Stimulated activated CD8-positive, alpha-beta memory T cell treated with anti-CD3 and anti-CD28 coated beads, Interleukin-7, amount 100 ng/mL, for 24 hours (primary cell): ENCODE measurements at places on chromosomes 4 and X.

- DNase-seq: no peak
Measured at GRCh38 chrX:68594769-68595168, 52.7 kb upstream of the STARD8 start.

DNA sequence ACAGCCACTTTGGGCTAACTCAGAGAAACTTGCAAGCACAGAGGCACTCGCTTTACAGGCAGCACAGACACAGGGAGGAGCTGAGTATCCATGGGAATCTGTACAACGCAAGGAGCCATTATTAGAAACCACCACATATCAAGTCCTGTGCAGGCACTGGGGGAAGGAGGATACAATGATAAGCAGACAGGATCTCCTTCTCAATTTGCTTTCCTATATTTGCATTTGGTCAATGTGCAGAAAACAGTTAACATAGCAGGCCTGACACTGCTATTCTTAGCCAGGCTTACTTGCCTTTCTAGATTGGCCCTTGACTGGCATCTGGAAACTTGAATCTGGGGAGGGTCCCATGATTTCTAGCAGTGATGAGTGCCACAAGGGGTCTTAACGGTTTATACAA is 65.8 kb downstream of the TEC start:
- DNase-seq: no peak

- no peak for DNase-seq
Measured at GRCh38 chrX:74510401-74510800, 89.1 kb downstream of the SLC16A2 start.

GRCh38 chrX:102491766-102492165 is 20.2 kb upstream of the TCP11X2 start:
- no peak for DNase-seq

DNA sequence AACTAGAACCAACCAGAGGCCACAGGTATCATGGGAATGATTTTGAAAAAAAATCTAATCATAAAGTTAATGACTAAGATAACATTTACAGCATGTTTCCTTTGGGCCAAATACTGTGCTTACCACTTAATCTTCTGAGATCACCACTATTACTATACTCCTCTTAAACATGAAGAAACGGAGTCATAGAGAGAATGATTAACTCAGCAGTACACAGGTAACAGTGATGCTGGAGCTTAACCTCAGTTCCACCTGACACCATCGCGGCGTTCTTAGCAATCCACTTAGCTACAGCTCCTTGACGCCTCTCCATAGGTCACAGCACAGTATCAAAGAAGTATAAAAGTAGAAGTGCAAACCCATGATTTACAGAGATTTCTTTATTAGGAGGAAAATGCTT is 592.6 kb upstream of the SLIT2 start:
- DNase-seq: no peak

GRCh38 chrX:115409551-115409950 is 120.0 kb downstream of the LUZP4 start:
- no peak for DNase-seq

- DNase-seq: no peak
Measured at GRCh38 chr4:80540785-80541469, 205.4 kb downstream of the CFAP299 start.

- no peak for DNase-seq
Measured at GRCh38 chr4:95839891-95840290, at the start of gene PDHA2. TSS of gene PDHA2 (plus strand) at chr4:95840093. CDS start at chr4:95840151, 58 bp downstream.

- DNase-seq: no peak
Measured at GRCh38 chrX:66892004-66892403, 253.1 kb upstream of the EDA2R start.

DNA sequence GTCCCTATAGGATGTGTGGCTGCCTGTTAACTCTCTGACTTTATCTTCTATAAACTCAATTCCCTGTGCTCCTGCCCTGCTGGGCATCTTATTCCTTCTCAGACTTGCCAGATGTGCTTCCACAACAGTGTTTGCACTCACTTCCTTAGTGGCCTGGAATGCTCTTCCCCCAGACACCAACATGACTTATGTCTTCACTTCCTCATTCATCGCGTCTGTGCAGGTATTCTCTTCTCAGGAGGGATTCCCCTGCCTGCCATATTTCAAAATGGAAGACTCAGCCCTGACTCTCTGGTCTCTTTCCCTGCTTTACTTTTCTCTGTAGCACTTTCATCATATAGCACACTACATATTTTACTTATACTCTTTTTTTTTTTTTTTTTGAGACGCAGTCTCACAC is 344.0 kb downstream of the CENPC start:
- DNase-seq: no peak

- DNase-seq: no peak
Measured at GRCh38 chr4:74583757-74584156, 138.8 kb downstream of the AREG start.

GRCh38 chr4:16524406-16524805 is 298.1 kb upstream of the TAPT1 start:
- DNase-seq: no peak

DNA sequence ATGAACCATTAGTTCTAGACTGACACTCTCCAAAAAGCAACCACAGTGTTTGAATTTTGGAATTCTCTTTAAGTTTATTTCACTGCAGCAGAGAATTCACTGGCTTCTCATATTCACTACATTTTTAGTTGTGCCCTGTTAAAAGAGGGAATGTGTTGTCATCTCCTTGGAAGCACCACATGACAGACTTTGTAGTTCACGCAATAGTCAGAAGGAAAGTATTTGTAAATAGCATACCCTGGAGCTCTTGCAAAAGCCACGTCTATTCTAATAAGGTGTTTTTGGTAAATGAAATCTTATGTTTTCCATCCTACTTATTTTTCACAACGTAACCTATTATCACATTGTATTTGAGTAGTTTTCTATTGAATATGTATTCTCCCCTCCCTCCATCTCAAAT is 25.8 kb downstream of the DOCK11 start:
- DNase-seq: no peak

- no peak for DNase-seq
Measured at GRCh38 chr4:96729641-96730040, 889.7 kb downstream of the PDHA2 start.

DNA sequence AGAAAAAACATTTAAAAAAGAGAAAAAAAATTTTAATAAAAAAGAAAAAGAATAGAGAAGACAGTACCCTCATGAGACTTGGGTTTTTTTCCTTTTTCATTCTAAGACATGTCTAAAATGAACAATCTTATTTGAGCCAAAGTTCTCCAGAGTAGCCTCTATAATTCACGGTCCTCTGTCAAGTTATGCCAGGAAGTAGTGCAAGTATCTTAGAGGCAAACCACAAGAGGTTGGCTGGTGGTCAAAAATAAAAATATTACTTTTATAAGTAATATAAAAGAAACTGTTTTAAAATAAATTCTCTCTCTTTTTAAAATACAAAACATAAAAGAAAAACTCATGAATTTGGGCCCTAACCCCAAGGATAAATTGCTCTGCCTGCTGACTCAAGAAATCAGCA is 26.5 kb downstream of the HNRNPDL start:
- DNase-seq: no peak

- no peak for DNase-seq
Measured at GRCh38 chr4:139732991-139733570, 67.5 kb downstream of the MGST2 start.

DNA sequence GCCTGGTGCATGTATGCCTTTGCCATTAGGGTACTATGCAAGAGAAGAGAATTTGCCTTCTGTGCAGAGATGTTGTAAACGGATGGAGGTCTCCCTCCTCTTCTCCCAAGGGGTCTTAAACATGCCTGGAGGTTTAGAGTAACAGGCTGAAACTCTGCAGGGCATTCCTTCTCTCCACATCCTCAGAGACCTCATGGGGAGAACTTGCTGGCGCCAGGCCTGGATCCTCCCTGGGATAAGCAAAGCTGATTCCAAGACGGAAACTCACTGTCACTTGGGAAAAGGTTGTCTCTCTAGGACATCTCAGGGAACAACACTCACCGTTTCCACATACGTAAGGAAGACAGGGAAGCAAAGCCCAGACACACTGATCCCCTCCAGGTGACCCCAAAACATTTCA is 76.9 kb upstream of the GPM6B start:
- DNase-seq: no peak

DNA sequence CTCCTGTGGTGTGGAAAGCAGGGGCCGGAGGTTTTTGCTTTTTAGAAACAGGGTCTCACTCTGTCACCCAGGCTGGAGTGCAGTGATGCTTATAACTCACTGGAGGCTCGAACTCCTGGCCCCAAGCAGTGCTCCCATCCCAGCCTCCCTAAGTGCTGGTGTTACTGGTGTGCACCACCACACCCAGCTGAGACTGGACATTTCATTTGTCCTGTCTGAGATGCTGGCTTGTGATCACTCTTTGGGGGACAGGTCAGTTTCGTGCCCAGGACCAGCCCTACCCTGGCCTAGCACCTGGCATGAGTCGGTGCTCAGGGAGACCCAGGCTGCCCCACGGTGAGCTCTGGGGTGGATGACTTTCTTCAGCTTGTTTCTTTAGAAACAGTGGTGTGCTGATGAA is 11.3 kb downstream of the PSAPL1 start:
- no peak for DNase-seq

DNA sequence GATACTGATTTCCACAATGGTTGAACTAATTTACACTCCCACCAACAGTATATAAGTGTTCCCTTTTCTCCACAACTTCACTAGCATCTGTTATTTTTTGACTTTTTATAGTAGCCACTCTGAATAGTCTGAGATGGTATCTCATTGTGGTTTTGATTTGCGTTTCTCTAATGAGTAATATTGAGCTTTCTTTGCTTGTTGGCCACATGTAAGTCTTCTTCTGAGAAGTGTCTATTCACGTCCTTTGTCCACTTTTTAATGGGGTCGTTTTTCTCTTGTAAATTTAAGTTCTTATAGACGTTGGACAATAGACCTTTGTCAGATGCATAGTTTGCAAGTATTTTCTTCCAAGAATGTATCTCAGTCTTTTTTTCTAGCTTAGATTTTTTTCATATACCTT is 10.0 kb downstream of the FBXW7 start:
- no peak for DNase-seq

DNA sequence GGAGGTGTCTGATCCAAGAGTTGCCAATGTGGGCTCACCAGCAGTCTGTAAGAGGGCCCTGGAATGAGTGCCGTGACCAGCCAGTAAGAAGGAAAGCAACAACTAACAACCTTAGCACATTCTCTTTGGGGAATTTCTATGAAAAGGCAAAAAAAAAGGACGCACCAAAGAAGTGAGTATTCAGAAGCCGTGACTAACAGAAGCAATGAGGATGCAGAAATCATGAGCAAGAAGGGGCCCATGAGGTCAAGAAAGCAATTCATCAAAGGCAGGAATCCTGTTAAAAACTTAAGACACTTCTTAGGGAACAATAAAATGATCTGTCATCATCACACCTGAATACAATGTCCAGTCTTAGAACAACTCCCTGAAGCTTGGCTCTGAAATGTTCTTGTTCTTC is 260.5 kb downstream of the RAPGEF2 start:
- no peak for DNase-seq

DNA sequence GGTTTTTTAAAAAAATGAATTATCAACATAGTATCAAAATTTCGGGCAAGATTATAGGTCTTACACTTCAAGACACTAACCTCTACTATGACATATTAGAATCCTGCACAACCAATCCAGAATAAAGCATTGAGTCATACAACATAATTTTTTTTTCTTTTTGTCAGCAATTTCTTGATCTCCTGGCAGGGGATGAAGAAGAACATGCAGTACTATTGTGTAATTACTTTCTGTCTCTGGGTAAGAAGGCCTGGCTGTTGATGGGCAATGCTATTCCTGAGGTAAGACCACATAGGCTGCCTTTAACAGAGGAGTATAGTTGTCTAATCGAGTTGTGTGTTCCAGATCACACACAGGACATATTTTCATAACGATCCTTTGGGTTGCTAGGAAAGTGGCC is 67.5 kb downstream of the FBXL5 start:
- no peak for DNase-seq

GRCh38 chrX:107752714-107753113 is 22.9 kb downstream of the TSC22D3 start:
- DNase-seq: no peak

- DNase-seq: no peak
Measured at GRCh38 chrX:102637561-102637960, 13.7 kb upstream of the GPRASP1 start.

GRCh38 chrX:132508834-132509233 is 20.0 kb upstream of the MBNL3 start:
- no peak for DNase-seq

DNA sequence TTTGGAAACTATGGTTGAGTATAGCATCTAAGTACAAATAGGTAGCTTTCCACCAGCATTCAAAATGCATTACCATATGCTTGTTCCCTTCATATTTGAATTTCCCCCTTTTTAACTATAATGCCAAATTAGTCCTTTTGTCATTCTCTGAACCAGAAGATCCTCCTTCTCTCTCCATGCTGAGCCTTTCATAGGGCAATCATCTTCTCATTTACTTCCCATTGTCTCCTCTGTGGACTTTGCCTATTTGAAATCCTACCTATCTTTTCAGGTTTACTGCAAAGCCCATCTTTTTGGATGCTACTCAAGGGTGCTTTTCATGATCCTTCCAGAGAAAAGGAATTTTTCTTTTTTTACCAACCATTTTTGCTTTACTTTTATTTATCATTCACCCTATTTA is 54.7 kb downstream of the DKK2 start:
- no peak for DNase-seq

DNA sequence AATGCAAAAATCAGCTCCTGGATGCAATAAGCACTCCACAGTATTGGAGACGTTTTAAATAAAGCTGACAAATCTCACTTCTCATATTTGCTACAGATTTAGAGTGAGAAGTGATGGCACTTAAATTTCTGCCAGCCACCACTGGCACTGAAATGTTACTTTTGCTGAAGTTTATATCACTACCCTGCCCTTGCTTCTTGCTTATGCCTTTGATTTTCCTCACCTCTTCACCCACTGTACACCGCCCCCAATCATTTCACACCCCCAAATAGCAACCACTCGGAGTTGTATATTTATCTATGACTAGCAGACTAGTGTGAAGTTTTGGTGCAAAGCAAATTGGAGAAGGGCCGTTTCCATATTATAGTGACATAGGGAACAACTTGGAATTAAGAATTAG is 19.9 kb upstream of the SLC7A11 start:
- no peak for DNase-seq

DNA sequence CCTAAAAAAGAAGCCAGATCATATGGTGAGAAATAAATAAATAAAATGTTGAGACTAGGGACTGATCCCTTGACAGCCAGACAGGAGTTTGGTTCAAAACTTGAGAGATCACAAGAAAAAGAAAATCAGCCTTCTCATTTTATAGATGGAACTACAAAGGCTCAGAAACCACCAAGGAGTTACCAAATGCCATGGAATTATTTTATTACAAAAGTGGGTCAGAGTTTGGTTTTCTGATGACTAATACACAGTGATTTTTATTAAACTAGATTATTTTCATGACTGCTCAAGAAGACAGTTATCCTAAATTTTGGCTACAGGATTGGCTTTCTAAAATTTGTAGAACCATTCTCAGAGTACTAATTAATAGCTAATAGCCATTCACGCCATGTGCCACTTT is 6.2 kb downstream of the CXCL1 start:
- no peak for DNase-seq
